Stimulated activated CD8-positive, alpha-beta memory T cell treated with anti-CD3 and anti-CD28 coated beads, Interleukin-2, amount 100 ng/mL, for 1 hour (primary cell): ENCODE measurements at places on chromosomes 7 and 10.

DNA sequence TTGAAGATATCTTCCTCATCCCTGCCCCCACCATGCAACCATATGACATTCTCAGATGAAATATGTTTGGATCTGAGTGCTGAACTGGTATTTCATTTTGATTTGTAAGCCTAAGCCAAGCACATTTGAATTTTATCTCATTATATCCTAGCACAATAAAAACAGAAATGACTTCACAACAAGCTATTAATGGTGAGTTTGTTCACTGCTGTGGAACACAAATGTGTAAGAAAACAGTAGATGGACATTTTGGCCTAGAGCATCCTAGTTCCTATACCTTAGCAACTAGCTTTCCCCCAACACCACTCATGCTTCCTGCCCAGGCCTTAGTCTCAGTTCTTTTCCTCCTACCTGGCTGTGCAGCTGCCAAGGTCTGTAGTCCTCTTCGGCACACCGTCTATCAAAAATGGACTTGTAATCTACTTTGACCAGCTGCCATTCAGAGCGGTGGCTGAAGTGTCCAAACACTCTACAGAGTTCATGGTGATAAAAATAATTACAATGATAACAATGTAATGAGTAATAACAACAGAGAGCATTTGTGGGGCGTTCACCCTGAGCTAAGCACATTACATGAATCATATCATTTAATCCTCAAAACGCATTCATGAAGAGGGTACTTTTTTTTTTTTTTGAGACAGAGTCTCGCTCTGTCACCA is 491.9 kb downstream of the SORCS1 start:
- DNase-seq, result no peak

GRCh38 chr7:91378131-91378530 is 113.9 kb downstream of the FZD1 start:
- DNase-seq, result no peak

DNA sequence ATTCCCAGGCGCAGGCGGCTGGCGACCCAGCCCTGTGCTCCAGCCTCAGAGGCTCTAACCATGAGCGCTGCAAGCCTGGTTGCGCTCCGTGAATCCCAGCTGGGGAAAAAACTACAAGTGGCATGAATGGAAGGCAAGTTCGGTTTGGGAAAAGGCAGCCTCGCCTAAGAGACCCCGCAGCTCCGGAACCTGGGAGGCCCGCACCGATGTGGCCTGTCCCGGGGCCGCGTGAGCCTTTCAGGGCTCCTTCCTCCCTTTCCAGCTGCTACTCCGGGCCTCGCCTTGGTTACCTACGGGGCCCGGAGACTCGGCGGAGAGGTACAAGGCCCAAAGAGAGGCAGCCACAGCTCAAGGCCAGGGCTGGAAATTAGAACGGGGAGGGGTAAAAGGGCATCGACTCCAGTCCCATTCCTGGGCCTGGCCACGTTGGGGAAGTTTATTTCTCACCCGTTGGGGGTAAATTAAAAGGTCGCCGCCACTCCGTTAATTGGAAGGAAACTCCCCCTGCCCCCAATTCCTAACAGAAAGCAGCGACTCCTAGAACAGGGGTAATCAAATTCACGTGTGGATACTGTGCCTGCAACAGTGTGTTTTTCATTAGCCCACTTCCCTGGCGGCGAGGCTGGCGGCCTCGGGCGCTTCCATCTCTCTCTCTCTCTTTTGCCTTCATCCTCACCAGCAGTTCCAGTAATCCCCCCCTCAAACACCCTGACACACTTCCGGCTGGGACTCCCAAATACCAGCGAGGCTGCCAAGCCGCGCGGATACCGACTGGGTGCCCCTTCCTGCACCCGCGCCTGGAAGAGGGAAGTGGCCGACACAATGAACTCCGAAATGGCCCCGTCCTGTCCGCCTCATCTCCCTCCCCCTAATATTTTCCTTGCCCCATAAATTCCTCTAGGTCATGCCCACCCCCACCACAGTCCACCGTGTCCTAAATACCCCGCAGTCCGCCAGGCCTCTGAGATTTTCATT is 1.5 kb upstream of the HOXA9 start:
- no peak for DNase-seq

- DNase-seq, result no peak
Measured at GRCh38 chr10:74912182-74912581, 85.8 kb downstream of the KAT6B start.

DNA sequence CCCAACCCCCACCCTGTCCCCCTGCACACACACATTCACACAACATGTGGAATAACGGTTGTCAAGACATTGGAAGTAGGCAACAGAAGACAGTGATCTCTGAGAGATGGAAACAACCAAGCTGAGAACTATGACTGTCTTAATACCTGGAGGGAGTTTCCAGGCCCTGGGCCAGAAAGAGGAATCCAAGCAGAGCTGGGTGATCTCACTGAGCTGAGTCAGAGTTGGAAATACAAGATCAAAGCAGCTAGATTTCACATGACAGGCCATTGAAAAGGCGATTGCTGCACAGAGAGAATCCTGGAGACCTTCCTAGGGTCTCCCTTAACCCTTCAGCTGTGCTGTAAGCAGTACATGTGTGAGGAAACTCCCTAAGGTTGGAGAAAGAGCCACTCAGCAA is 165.8 kb upstream of the PRSS1 start:
- DNase-seq, result no peak

DNA sequence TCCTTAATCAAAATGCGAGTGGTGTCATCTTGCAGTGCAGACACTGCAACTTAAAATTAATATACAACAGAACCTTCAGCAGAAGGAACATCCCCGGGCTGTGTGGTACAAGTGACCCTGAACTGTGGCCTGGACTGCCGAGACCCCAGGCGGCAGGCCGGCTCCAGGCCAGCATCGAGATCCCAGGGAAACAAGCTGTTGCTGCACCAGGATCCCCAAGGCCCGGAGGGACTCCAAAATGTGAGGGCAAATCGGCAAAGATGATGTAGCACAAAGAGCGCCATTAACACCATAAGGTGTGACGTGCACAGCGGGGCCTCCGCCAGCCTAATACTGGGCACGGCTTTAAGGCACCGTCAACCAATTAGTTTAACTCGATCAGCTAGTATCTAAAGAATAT is 73.9 kb downstream of the EBF3 start:
- DNase-seq, result no peak
